ENCODE measurements at places on chromosomes 3 and 15. TPM values are rescaled to one million over a fixed set of nuclear protein-coding genes. Genes with fewer than 3 reads are reported as not detected.

GCNT3 gene
- total RNA-seq, result not detected

- no peak for DNase-seq
Observed at GRCh38 chr3:33768578-33769330, 29.7 kb upstream of the PDCD6IP start.

- DNase-seq, result peak; percentile 16
Observed at GRCh38 chr3:114112696-114113095, 56.2 kb downstream of the QTRT2 start.

GRCh38 chr3:12201813-12202212 lies 43.1 kb upstream of the TIMP4 start:
- DNase-seq, result no peak

SLC30A4 gene
- 5.7 TPM for total RNA-seq

DNA sequence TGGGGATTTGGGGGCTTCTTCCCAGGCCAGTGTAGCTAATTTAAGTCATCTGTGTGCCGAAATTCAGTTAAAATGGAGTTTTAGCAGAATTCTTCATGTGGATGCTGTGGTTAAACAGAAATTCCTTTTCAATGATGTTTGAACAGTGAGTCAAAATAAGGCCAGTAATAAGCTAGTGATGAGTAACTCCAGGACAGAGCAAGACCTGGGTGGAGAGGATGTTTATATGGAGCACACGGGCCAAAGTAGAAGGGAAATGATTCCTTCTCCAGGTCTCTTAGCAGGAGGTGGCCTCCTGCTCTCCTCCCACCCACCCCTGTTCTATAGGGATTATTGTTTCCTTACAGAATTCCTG lies 31.9 kb upstream of the UACA start:
- DNase-seq, result peak; percentile 66

GRCh38 chr3:9779721-9780457 lies 10.1 kb upstream of the CAMK1 start:
- no peak for DNase-seq

TTC14 gene
- 11.6 TPM for total RNA-seq

ACSBG1 gene
- total RNA-seq, result not detected

CHRM5 gene
- total RNA-seq, result not detected

DNA sequence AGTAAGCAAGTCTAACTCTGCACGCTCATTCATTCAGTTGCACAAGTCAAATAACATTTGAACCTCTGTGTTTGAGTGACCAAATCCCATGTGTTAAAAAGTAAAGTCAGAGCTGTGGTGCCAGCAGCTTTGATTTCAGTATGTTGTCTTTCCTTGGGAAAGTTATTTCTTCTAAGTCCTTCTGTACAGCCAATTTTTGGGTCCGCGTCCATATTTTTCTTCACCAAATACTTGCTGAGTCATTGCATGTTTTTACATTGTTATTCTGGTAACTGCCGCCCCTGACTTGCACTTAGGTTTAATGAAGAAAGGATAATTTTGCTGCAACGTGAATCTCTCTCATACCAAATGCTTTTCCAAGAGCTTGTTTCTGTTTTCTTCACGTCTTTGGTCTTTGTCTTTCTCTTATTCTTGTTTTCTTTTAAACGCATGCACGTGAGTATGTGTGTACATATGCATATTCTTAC lies 56.7 kb downstream of the PLS1 start:
- no peak for DNase-seq

- no peak for DNase-seq
Observed at GRCh38 chr3:169659096-169659819, 4.3 kb downstream of the MECOM start.

DNA sequence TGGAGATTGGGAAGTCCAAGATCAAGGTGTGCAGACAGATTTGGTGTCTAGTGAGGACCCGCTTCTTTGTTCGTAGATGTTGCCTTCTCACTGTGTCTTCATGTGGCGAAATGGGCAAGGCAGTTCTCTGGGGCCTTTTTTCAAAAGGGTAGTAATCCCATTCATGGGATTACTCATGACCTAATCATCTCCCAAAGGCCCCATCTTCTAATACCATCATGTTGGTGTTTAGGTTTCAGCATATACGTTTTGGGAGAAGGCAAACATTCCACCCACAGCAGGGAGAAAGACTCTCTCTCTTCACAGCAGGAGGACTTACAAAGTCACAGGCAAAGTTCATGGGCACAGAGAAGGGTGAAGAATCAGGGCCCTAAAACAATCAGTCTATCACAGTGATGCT lies 252.1 kb downstream of the RPLP1 start:
- no peak for DNase-seq

PARP3 gene
- 5.2 TPM for total RNA-seq

DNA sequence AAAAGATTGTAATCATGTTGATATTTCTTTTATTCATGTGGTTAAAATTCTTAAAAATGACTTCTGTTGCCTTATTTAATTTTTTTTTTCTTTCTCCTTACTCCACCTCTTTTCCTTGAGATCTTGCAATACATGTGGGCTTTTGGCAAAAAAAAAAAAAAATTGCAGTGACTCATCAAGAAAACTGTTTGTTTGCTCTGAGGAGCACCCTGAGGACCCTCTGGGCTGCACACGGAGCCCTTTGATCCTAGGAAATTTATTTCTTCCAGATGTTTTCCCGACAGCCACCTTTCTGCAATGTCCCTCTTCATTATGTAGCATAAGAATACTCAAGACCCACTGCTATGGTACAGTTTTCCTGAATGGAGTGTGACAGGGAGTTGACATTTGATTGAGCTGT lies 371.7 kb downstream of the ZBTB20 start:
- DNase-seq, result no peak

MED12L gene
- total RNA-seq, result 0.35 TPM

- peak; percentile 5 for DNase-seq
Observed at GRCh38 chr3:157865352-157866000, 240.7 kb downstream of the SHOX2 start.

DNA sequence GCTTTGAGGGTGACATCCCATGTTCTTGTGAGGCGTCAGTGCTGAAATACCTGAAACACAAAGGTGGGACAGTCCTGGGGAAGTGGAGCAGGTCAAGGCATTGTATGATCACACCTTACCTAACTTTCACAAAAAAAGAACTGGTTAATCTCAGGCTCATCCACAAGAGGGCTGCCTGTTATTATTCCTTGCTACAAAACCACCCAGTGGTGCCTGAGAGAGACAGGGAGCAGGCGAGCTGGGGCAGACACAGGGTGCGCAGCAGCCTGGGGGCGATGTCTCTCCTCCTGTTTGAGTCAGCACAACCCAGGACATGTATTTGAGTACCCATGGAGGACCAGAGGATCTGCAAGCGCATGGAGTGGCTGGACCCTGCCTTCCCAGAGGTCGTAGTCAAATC lies 316.8 kb upstream of the ATP10A start:
- DNase-seq, result no peak

- DNase-seq, result no peak
Observed at GRCh38 chr3:71348001-71348632, 235.4 kb downstream of the FOXP1 start.

ALAS1 gene
- total RNA-seq, result 67.5 TPM

GRCh38 chr3:174884776-174885568 lies 25.8 kb downstream of the NAALADL2 start:
- DNase-seq, result no peak

ACOX2 gene
- total RNA-seq, result 0.34 TPM

SELENOS gene
- 75.6 TPM for total RNA-seq

GRCh38 chr3:18208091-18208490 lies 217.0 kb downstream of the SATB1 start:
- no peak for DNase-seq

DNA sequence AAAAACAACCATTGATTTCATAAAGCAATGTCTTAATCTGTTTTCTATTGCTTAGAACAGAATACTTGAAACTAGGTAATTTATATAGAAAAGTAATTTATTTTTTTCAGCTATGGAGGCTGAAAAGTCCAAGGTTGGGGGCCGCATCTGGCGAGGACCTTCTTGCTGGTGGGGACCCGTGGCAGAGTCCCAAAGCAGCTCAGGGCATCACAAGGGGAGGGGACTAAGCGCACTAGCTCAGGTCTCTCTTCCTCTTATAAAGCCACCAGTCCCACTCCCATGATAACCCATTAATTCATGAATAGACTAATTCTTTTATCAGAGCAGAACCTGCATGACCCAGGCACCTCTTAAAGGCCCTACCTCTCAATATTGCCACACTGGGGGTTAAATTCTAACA lies 87.2 kb upstream of the KLF13 start:
- DNase-seq, result no peak

PTX3 gene
- 0.32 TPM for total RNA-seq

DNA sequence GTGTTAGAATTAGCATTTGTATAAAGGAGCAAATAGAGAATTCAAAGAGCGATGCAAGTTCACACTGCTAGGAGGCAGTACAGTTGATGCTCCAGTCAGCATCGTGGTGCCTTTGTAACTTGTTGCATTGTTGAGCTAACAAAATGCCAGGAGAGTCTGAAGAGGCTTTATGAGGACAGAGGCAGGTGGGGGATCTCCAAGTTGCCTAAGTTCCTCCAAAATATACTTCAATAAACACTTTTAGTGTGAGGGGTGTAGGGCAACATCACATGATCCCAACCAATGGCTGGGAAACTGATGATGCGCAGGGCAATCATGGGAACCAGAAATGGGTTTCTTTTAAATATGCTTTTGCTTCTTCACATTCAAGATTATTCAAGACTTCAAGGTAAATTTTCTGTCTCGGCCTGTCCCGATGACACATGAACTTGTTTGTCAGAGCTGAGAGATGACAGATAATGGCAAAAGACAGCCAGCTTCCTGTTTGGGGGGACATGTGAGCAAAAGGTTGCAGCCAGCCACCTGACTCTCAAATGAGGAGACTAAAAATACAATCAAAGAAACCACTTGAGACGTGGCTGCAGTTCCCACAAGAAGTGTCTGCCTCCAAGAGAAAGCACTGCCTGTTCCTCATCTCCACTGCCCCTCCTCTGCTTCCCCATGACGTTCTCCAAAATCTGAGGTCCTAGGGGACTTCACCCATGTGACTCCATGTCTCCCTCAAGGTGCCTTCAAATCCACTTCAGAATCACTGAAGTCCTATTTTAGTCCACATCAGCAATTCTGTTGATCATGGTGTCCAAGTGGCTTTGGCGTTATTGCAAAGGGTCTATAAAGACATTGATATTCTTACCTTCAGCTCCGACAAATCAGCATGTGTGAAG lies 39.3 kb downstream of the KLHL6 start:
- peak; percentile 37 for DNase-seq

MCTP2 gene
- total RNA-seq, result 14.5 TPM

- DNase-seq, result no peak
Observed at GRCh38 chr3:139491966-139492365, 15.7 kb upstream of the RBP2 start.

CTXN2 gene
- total RNA-seq, result not detected

DNA sequence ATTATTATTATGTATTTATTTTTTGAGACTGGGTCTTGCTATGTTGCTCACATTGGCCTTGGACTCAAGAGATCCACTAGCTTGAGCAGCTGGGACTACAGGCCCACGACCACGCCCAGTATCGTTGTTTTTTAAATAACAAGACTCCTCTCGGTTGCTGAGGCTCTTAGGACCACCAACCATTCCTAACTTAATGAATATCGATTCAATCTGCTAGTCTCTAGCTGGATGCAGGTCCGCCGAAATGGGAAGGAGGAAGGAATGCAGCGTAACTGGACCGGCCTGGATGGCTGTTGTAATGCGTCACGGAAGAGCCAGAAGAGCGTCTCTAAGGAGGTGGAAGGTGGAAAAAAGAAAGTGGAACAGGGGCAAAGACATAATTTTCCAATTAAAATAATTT lies 1.7 kb downstream of the ANXA2 start:
- DNase-seq, result no peak

BHLHE40 gene
- 78.2 TPM for total RNA-seq

MUC4 gene
- not detected for total RNA-seq

GRCh38 chr3:128625409-128625945 lies 25.1 kb downstream of the RPN1 start:
- DNase-seq, result no peak

DNA sequence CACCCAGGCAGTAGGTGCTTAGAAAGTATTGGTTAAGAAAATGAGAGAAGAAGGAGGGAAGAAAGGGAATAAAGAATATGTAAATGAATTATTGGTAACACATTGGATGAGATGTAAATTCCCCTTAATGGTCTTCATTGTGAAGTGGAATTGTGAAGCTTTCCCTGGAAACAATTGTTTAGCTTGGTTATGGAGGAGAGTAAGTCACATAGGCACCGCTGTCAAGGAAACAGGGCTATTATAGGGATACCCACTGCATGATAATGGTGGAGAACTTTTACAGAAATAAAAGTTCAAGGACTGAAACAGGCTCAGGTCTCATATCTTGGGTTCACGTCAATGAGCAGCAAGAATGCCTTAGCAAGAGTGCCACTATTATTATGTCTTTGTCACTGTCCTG lies 9.5 kb downstream of the SYNPR start:
- DNase-seq, result no peak

GRCh38 chr3:28308196-28308595 lies 40.3 kb upstream of the ZCWPW2 start:
- no peak for DNase-seq

- DNase-seq, result no peak
Observed at GRCh38 chr3:116030131-116030850, 407.0 kb downstream of the GAP43 start.

- no peak for DNase-seq
Observed at GRCh38 chr3:56826831-56827722, 25.3 kb upstream of the ARHGEF3 start.

- no peak for DNase-seq
Observed at GRCh38 chr3:160128056-160128455, 97.2 kb upstream of the C3orf80 start.

SOX2 gene
- total RNA-seq, result 0.07 TPM

USP50 gene
- total RNA-seq, result not detected

GRCh38 chr15:56077081-56077480 lies 83.7 kb upstream of the NEDD4 start:
- DNase-seq, result no peak

GRCh38 chr3:98589331-98590036 lies 3.9 kb downstream of the CPOX start:
- DNase-seq, result no peak

DNA sequence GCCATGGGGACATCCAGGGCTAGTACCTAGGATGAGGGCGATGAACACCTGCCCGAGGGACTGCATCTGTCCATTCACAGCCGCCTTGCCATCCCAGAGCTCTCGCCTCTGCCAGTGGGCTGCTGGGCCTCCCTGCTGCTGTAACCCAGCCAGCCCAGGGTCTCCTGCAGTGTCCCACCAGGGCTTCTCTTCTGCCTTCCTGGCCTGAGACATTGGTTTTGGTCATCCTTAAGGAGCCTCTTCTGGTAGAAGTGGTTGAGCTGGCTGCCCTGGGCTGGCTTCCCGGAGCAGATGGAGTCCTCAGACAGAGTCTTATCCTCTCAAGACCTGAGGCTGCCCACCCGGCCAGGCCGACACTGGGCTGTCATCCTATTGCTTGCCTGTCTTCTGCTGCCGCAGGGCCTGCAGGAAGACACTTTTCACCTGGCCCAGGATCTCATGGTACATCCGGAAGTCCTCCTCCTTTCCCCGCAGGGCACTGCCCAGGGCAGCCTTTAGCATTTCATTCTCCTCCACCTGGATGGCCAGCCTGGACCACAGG lies 6.1 kb upstream of the HHATL start:
- DNase-seq, result no peak

DNA sequence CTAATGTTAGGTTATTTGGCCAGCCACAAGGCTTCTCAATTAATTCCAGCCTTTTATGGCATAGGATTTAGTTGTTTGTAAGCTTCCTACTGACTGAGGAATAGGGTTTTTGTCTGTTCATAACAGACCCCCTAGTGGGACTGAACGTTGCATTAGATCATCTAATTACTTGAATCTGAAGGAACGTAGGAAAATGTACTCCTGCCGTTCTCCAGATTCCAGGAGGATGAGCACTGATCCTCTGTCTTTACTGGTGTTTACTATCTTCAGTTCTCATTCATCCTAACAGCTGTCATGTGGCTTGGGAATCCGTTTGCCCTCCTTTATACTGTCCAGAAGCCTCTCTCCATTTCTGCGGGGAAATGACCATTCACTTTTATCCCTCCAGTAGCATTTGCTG lies 52.7 kb downstream of the RAD54L2 start:
- DNase-seq, result no peak
